GF-D8 (cell line): ENCODE measurements at places on chromosomes 11 and 22.

DNA sequence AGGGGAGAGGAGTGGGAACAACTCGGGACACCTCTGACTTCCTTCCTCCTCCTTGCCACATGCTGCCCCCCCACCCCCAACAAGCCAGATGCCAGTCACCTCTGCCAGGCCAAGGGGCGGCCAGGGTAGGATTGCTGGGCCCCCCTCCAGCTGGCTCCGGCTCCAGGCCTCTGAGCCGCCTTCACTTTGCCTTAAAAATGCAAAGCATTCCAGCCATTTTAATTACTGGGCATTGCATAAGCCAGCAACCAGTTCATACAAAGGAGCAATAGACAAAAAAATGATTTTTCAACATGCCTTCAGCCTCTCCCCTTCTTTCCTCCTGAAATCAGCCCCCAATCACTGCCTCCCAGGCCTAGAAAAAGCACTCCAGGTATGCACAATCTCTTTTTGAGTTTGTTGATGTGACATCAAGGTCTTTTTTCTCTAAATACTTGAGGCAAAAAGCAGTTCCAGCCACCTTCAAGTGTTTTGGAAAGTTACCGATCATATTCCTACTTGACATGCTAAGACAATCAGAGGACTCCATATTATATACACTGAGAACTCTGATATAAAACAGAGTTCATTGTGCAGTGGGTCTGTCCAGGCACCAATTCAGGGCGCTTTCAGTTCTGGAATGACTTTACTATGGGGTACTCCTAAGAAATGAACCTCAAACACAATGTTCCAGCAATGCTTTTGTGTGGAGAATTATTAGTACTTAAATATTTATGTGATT is 12.4 kb upstream of the TIMP3 start:
- DNase-seq, result no peak

- DNase-seq, result peak; percentile 59
Observed at GRCh38 chr22:50627642-50628542, at the start of gene ARSA. ARSA (minus strand) TSS chr22:50628152; CDS start chr22:50627779, 373 bp downstream.

DNA sequence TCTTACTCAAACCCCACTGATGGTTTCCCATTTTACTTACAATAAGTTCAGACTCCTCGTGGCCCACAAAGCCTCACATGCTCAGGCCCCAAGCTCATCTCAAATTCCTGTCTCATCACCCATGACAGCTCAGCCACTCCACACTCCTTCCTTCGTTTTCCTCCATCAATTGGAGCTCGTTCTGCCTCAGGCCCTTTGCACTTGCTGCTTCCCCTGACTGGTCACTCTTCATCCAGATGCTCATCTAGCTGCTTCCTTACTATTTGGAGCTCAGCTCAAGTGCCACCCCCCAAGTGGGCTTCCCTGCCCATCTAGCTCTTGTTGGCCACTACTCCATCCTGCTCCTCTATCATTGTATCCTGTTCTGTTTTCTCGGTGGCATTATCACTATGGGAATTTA is 46.8 kb upstream of the LRRC32 start:
- no peak for DNase-seq

DNA sequence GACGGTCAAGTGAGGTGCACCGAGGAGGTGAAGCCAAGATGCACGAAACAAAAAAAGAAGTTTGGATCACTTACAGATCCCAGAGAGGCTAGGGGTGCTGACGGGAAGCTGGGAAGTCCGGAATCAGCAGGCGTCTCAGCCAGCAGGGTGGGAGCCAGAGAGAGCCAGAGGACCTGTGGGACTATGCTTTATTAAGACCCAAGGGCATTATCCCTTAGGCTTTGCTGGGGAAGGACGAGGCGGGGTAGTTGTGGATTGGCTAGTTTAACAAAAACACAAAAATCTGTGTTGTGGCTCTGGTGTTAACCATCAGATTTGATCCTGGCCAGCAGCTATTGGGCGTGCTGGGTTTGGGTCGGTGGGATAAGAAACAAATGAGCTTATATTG is 427.1 kb downstream of the DYNC2H1 start:
- no peak for DNase-seq

DNA sequence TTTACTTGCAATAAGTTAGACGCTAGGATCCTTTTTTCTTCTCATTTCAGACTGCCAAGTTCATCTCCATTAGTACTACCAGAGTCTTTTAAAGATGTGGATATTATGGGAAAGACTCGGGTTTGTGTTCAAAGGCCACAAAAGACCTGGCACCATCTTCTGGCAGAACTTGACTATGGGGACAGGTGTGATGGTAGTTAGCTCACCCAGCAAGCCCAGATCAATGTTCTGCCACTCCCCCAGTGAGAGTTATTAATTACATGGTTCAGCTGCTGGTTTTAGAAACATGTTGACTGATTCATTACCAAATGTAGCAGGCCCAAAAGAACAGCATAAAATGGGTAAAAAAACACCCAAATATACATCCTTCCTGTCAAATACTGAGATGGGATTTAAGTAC is 333.5 kb upstream of the PITPNB start:
- no peak for DNase-seq

DNA sequence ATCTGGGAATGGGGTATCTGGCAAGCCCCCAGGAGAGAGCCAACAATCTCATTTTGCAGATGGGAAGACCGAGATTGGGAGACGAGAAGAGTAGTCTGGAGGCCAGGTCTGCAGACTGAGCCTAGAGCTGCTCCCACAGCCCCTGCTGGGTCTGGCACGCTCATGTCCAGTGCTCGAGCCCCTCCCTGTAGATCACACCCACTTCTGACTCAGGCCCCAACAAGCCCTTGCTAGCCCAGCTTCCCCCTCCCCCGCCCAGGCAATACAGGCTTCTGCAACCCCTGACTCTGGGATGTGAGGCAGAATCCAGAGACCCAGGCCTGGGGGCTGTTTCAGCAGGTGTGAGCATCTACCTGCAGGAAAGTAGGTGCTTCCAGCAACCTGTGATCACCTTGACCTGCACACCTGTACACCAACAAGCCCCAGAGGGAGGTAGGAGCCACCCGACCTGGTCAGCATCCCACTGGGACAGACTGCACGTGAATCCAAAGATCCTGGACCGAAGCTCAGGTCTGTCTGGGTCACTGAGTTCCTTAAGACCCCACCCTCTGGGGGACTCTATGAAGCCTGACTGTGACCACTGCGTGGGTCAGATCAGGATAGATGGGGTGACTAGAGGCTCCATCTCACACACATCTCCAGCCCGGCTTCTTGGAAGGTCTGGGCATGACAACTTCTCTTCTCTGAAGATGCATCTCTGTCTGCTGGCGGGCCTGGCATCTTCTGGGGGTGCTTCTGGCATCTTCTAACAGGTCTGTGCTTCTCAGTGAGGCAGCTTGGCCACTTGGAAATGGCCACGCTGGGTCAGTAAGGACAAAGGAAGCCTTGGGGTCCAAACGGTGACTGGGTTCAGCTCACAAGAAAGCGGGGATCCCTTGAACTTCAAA is 29.3 kb downstream of the LINC01488 start:
- no peak for DNase-seq

GRCh38 chr11:84524422-84525051 is 1102.6 kb downstream of the DLG2 start:
- DNase-seq, result no peak

- no peak for DNase-seq
Observed at GRCh38 chr11:103354656-103355055, 245.4 kb downstream of the DYNC2H1 start.

GRCh38 chr11:113518716-113519495 is 43.7 kb upstream of the DRD2 start:
- DNase-seq, result no peak

DNA sequence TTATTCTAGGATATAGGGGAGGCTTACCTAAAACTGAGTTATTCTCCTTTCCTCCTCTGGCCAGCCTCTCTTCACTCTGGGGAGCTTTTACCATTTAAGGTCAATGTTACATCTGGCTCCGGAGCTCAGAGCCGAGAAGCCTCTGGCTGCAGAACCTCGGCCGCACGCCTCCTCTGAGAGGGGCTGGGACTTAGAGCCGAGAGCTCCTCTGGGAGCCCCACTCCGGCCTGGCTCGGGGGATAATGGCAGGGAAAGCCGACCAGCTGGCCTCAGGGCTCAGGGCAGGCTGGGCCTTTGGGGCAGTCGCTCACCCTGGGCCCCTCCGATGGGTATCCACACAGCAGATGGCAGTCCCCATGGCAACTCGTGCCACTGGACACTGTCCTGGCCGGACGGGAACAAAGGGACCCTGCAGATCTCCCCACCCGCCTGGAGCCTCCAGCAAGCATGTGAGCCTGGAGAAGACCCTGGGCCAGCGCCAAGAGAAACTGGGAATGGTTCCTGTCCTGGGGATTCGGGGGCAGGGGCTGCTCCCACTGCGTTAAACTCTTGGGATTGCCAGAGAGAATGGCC is at the start of gene IRAG1:
TSS of gene IRAG1 (minus strand) at position 247 of the 573 bp plus-strand sequence. CDS start at position 94, 153 bp downstream.
- no peak for DNase-seq

- DNase-seq, result no peak
Observed at GRCh38 chr11:116558504-116559211, 214.1 kb downstream of the BUD13 start.

GRCh38 chr11:126336671-126337101 is 18.8 kb upstream of the ST3GAL4 start:
- DNase-seq, result peak; percentile 100

DNA sequence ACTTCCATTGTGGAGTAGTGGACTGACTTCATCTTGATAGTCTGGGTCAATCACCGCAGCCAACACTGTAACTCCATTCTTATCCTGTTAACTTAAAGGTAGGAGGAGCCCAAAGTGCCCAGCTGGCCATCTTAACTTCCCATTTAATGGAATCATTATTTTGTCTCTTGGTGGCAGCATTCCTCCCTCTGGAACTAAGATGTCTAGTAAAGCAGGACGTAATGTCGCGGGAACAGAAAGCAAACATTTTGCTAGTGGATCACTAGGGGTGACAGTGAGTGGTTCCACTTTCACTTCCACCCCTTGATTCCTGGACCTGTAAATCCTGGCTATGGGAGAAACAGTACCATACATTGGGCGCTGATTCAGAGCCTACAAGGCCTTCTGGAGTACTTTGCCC is 71.4 kb downstream of the GAB4 start:
- no peak for DNase-seq

- no peak for DNase-seq
Observed at GRCh38 chr11:17386331-17387084, 2.0 kb downstream of the KCNJ11 start.

GRCh38 chr11:90635151-90635550 is 412.3 kb upstream of the CHORDC1 start:
- no peak for DNase-seq

GRCh38 chr22:33542153-33542552 is 378.1 kb downstream of the LARGE1 start:
- no peak for DNase-seq

DNA sequence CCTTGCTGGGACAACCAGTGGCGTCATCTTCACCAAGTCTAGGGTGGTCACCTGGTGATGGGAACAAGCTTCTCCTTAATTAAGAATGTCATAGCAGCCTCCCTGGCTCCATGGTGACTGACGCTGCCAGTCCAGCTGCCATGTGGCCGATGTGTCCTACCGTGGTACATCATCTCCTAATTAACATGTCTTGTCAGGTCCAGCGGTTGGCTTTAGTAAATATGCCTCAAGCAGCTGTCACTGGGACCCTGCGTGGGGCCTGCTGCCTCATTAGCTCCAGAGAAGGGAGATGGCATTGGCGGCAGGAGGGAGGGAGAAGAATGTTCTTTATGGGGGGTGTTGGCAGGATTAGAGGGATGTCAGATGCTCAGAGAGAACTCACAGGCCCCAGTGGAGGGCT is 271.9 kb downstream of the ST3GAL4 start:
- DNase-seq, result no peak

DNA sequence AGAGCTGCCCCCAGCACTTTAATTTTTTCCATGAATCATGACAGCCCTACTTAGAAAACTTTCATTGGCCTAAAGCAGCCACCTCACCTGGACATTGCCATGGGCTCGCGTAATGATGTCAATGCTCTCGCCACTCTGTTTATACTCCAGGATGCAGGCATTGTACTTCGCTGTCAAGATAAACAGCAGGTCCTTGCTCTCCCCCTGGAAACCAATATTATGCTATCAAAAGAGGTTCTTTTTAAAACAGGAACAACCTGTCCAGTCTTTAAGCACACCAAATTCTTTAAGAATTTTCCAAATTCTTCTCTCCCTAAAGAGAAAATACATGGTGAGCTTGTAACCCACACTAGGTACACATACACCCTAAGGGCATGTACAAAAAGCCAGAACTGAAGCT is 3.0 kb downstream of the DDB1 start:
- no peak for DNase-seq

DNA sequence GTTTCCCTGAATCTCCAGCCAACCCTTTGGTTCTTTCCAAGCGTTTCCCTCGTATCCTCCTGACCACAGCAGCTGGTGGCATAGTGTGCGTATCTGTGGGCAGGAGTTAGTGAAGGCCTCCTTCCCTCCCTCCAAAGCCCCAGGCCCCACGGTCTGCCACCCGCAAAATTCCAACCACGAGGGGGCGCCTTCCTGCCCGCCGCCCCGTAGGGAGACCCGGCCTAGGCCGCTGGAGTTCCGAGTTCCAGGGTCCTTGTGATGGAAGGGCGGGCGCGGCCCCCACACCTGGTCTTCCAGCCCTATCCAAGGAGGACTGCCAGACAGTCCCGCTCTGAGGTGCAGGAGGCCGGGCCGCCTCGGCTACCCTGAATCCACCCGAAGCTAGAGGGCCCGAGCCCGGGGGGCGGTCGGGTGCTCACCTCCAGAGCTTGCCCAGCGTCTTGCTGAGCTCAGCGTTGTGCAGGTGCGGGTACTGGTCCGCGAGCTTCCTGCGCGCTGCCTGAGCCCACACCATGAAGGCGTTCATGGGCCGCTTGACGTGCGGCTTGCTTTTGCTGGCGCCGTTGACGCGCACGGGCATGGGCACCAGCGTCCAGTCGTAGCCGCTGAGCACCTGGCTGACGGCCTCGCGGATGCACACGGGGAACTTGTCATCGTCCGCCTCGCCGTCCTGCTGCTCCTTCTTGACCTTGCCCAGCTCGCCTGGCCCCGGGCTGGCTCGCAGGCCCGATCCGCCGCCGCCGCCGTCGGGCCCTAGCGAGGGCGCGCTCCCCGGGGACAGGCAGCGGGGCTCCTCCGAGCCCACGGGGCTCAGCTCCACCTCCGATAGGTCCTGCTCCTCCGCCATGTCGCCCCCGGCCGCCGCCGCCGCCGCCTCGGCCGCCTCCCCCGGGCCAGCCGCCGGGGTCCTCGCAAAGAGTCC is 1.2 kb downstream of the SOX10 start:
- no peak for DNase-seq

DNA sequence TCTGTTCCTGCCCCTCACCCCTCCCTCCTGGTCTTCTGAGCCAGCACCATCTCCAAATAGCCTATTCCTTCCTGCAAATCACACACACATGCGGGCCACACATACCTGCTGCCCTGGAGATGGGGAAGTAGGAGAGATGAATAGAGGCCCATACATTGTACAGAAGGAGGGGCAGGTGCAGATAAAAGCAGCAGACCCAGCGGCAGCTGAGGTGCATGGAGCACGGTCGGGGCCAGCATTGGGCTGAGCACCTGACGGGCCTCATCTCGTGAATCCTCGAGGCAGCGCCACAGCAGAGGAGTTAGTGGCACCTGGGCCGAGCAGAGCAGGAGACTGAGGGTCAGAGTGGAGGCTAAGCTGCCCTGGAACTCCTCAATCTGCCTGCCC is 941.8 kb downstream of the BRD1 start:
- no peak for DNase-seq

GRCh38 chr11:122046846-122047245 is 69.2 kb downstream of the BLID start:
- no peak for DNase-seq
